ENCODE measurements at places on chromosomes 12 and 14.

- no peak for DNase-seq
Measured at GRCh38 chr12:5434647-5435560, 3.0 kb downstream of the NTF3 start.

- no peak for DNase-seq
Measured at GRCh38 chr12:69578283-69578682, 7.0 kb upstream of the CCT2 start.

GRCh38 chr14:71551291-71551950 is 380.8 kb upstream of the RGS6 start:
- DNase-seq = no peak

DNA sequence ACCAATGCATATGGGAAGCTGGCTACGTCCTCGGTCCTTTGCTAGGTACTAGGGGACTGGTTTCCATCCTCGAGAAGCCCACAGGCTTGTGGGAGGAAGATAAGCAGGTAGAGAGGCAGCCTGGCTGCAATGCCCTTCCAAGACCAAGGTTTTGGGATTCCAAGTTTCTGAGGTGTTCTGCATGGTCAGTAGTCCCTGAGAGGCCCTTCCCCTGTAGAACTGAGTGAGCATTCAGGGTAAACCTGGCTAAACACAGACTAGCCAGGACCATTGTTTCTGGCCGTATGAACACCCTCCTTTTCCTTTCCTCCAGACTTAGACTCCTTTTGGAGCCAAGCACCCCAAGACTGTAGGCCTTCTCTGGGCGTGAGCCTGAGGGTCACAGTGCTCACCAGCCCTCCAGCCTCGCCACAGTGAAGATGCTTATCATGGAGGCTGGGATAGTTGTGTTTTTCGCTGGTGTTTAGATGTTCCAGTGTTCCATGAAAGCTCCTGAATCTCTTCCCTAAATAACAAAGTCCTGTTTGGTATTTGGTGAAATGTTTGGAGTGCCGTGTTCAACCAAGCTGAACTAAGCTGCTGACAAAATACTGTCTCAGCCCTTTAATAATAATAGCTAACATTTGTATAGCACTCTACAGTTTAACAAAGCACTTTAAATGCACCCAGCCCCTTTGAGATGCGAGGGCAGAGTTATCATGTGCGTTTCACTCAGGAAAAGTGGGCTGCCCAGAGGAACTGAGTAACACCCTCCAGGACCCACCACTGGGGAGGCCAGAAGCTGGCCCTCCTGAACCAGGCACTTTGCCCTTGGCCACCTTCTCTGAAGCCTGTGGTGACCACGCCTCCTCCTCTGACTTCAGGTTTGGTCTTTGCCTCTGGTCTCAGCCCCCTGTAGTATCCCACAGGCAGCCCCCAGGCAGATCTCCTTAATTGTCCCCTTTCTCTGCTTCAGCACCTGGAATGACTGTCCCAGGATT is 284.5 kb downstream of the CACNA1C start:
- DNase-seq = no peak

DNA sequence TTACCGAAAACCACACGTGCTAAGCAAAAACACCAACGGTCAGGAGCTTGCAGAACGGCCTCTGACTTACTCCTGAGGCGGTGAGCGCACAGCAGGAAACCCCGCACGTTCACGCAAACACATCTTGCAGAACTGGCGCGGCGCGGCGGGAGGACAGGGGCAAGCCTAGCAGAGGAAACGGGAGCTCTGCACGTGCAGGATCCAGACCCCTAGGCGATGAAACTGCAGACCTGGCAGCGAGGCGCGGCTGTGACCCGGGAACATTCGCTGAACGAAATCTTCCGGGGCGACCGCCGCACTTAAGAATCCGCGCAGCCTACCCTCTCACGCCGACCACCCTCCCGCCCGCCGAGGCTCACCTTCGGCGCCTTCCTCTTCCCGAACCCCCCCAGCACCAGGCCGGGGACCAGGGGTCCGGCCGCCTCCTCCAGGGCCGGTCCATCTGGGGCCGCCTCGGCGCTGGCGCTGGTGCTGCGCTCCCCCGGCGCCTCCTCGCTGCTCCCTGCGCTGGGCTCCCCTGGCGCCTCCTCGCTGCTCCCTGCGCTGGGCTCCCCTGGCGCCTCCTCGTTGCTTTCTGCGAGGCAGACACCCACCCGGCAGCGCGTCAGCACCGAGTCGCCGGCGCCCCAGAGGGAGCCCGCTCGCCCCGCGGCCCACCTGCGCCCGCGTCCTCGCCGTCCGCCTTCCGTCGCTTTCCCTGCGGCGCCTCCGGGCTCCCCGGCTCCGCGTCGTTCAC is 615 bp downstream of the DDX51 start:
- peak; percentile 55 for DNase-seq

GRCh38 chr14:26199590-26200370 is 398.1 kb downstream of the NOVA1 start:
- no peak for DNase-seq

DNA sequence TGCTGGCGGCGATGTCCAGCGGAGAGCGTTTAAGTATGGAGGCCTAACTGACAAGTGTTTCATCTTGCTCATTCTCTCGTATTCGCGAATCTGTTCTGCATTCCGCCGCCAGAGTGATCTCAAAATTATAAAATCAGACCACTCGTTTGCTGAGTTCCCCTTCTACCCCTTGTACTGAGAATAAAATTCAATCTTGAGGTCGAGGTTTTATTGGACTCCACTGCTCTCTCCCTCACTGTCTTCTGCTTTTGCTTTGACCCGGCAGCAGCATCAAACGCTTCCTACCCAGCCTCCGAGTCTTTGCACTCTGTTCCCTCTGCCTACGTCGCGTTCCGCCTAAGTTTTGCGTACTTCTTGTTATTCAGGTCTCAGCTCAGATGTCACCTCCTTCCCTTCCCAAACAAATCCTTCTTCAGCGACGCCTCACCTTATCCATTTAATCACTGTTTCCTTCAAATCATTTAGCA is 462 bp downstream of the KNTC1 start:
- peak; percentile 9 for DNase-seq

DNA sequence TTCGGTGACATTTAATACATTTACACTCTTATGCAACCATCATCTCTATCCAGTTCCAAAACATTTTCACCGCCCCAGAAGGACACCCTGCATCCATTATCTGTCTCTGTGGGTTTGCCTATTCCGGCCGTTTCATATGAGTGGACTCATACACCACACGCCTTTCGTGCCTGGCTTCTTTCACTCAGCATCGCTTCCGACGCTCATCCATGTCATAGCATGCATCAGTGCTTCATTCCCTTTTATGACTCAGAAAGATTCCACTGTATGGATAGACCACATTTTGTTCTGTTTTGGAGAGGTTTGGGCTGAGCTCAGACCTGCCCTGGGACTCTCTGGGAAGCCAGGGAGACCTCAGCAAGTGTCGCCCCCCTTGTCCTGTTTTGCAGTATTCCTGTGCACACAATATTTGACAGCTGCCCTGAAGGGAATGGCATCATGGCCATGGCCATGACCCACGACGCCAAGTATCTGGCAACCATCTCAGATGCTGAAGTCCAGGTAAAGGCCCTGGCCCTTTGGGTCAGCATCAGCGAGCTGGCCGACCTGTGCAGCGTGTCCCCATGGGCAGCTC is 23.8 kb downstream of the CFAP251 start:
- DNase-seq = no peak

- no peak for DNase-seq
Measured at GRCh38 chr14:99937475-99938244, 127.6 kb upstream of the EVL start.

GRCh38 chr14:76829013-76829365 is 2.8 kb downstream of the LRRC74A start:
- no peak for DNase-seq

GRCh38 chr12:131766382-131767107 is 55.7 kb downstream of the SFSWAP start:
- no peak for DNase-seq

DNA sequence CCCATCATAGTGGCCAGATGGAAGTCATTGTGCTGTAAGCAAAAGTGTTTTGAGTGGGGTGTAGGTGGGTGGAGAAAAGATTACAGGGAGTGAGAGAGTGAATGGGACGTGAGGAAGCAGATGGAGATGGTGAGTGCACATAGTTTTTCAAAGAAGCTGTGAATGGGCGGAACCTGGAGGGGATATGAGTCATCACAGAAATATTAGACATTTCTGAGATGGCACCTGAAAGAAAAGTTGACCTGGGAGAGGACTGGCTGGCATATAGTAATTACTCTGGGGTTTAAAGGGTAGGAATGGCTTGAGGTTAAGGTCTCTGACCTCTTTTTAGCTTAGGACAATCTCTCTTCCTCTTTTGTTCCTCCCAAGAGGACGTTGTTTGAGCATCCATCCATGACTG is 50.5 kb downstream of the ANO4 start:
- no peak for DNase-seq

- DNase-seq = no peak
Measured at GRCh38 chr12:127247937-127248336, 1019.0 kb upstream of the TMEM132C start.

DNA sequence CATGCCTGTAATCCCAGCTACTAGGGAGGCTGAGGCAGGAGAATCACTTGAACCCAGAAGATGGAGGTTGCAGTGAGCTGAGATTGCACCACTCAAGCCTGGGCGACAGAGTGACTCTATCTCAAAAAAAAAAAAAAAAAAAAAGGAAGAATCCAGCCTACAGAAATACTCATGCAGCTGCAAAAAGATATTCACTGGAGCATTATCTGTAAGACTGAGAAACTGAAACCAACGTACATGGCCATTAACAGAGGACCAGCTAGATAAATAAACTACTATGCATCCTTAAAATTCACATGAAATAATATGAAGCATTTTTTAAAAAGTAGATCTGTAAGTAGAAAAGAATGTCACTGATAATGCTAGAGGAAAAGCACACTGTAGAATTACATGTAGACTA is 3.5 kb downstream of the SLC7A7 start:
- DNase-seq = no peak

GRCh38 chr14:77912754-77913556 is 113.0 kb downstream of the ADCK1 start:
- DNase-seq = no peak

DNA sequence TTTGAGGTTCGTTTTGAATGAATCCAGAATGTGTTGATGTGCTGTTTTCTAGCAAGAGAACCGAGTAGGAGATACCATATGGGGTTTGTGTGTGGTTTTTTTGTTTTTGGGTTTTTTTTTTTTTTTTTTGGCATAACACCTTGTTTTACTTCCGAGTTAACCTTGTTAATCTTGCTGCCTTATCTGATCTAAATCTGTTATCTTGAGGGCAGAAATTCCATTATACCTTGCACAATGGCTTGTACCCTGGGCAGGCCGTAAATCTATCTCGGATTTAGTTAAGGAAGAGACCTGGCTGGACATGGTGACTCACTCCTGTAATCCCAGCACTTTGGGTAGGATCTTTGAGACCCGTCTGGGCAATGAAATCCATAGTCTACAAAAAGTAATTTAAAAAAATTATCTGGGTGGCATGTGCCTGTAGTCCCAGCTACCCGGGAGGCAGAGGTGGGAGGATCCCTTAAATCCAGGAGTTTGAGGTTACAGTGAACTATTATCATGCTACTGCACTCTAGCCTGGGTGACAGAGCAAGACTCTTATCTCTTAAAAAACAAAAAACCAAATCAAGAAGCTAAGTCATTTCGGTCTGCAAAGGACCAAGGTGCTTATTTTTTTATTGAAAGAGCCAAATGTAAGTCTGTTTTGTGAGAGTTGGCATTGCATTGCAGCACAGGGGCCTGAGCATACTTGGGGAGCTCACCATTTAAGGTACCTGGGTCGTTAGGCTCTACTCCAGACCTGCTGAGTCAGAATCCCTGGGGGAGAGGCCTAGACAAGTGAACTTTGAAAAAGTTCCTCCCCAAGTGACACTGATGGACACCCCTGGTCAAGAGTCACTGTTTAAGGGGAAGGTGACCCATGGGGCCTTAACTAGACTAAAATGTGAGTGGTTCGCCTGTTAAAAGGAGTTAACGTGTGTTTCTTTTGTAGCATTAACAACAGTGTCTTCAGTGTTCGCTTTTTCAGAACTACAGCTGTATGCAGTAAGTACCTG is 6.7 kb downstream of the DLST start:
- DNase-seq = no peak

GRCh38 chr12:14086838-14087237 is 105.4 kb upstream of the GRIN2B start:
- DNase-seq = no peak

GRCh38 chr12:31524791-31525495 is 66.0 kb downstream of the DENND5B start:
- DNase-seq = no peak

GRCh38 chr14:57962325-57963035 is 96.6 kb upstream of the SLC35F4 start:
- no peak for DNase-seq

DNA sequence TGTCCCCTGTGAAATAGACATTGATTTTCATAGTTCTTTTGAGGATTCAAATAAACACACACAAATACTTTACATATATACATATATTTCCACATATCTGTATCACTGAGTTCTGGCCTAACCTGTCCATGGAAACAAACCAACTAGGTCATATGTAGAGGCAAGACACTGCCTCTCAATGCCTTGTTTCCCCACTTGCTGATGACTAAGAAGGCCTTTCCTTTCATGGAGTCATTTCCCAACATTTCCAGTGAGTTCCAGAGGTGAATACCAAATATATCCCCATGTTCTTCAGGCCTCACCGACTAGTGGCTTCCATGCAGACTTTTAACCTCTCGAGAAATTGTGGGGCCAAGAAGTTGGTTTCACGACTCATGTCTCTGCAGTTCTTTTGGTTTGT is 120.8 kb downstream of the DNAI7 start:
- DNase-seq = no peak

GRCh38 chr12:124109760-124110159 is 136.7 kb downstream of the ZNF664 start:
- DNase-seq = peak; percentile 64

DNA sequence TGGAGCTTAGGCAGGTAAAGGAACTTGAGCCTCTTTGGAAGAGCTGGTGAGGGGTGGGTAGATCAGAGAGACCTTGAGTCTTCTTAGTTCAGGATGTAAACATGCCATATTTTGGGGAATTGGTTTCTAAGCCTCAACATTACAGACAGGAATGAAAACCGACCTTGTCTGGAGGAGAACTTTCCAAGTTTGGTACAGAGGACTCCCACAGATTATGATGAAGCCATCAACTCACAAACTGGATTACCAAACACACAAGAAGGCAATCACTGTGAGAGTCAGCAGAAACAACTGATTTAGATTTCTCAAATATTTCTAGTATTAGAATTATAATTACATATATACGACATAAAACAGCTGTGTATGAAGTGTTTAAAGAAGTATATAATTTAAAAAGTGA is 22.3 kb upstream of the AMN1 start:
- no peak for DNase-seq
